ENCODE measurements at places on chromosomes 1 and 21.

- no peak for DNase-seq
Observed at GRCh38 chr1:156822680-156823079, 6.0 kb upstream of the SH2D2A start.

DNA sequence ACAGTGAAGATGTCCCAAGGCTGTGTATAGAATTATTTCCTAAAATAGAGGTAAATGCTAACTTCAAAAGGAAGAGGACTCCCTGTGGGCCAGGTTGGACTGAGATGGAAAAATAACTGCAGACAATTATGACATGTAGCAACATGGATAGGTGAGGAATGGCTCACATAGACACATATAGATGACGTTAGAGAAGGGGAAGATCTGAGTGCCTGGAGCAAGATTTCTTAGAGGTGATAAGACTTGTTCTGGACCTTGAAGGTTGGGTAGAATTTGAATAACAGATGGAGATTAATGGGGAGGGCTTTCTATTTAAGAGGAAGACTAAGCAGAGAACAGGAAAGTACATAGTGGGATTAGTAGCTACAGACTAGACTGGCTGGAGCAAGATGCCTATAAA is 76.9 kb downstream of the C1orf21 start:
- no peak for DNase-seq

DNA sequence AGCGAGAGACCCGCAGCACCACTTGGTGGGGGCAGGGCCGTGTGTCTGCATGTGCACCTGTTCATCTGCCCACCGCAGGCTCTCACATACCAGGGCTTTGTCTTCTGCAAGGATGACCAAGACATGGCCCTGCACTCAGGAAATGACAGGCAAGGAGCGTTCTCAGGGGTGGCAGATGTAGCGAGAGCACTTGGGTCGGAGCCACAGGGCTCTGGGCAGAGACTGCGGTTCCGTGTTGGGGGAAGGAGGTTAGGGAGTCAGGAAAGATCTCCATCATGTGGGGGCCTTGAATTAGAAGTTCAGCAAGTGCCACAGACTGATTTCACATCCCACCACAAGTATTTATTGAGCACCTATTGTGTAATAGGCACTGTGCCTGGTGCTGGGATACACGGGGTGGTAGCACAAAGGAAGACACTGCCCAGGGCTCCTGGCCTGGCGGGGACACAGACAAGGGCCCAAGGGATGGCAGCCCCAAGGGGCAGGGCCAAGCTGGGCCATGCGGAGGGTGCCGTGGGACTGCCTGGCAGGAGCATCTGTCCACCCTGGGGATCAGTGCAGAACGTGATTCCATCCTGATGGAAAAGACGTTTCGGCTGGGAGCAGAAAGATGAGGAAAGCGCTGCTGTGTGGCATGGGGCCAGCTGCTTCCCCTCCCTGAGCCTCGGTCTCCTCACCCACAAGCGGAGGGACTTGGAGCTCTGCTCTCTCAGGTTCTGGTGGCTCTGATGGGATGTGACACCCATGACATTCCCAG is 11.4 kb upstream of the SPSB1 start:
- DNase-seq, result no peak

DNA sequence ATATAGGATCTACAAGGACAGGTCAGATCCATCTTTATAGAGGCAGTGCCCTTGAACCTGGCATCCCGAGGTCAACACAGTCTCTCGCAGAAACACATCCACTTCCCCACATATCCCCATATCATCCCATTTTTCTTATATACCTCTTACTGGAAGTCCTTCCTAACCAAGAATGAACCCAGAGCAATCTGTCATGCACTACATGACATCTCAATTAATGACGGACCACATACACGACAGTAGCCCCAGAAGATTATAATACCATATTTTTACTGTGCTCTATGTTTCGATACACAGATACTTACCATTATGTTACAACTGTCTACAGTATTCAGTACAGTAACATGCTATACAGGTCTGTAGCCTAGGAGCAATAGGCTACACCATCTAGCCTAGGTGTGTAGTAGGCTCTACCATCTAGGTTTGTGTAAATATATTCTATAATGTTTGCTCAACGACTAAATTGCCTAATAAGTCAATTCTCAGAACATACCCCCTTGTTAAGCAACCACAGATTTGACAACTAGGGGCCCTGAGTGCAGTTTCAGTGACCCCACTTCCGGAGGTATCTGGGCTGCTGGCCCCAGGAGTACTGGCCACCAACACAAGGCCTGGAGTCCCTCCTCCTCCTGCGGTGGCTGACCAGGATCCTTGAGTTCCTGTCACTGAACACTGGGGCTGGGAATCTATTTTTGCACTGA is 28.1 kb downstream of the PTPN14 start:
- no peak for DNase-seq

- peak; percentile 68 for DNase-seq
Observed at GRCh38 chr1:204453141-204453772, 41.3 kb downstream of the PIK3C2B start.

DNA sequence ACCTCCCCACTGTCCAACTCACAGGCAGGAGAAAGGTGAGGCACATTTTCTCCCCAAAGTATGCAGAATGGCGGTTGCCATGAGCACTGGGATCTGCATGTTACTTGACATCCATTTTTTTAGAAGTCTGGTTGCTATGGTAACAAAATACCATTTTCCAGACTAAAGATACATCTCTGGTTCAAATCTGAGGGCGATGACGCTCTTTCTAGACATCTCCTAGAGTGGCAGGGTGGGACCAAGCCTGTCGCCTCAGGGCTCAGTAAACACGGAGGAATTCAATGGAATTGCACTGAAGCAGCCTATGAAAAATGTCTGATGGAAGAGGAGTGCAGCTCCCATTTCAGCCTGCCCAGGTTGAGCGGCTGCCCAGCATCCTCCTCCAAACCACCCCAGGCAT is 21.5 kb upstream of the FAM43B start:
- no peak for DNase-seq

DNA sequence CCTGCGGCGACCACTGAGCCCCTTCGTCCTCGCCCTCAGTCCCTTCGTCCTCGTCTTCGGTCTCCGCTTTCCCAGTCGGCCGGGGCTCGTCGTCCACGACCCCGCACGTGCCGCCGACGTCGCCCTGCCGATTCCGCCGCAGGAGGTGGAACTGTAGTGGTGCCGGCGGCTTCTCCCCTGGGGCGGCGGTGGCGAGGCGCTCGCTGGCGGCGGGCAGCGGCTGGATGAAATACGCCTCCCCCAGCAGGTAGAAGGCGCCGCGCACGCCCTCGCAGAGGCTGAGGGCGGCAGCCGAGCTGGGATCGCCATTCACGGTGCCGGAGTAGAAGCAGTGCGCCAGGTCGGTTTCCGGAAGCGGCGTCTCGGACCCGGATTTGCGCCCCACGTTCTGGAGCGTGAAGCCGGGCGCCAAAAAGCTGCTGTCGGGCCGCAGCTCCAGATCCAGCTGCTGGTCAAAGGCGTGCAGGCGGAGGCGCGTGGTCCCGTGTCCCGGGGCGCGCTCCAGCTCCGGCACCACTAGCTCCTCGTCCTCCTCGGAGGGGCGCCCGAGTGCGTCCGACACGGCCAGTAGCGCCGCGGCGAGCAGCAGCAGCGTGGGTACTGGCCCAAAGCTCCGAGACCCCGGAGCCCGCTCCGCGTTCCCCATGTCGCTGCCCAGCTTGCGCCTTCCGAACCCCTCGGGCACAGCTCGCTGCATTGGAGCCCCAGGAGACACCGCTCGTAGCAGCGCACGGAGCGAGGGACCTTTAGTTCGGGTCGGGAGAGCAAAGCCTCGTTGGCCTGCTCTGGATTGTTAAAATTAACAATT is 747 bp downstream of the ADAMTS1 start:
- DNase-seq, result peak; percentile 54

DNA sequence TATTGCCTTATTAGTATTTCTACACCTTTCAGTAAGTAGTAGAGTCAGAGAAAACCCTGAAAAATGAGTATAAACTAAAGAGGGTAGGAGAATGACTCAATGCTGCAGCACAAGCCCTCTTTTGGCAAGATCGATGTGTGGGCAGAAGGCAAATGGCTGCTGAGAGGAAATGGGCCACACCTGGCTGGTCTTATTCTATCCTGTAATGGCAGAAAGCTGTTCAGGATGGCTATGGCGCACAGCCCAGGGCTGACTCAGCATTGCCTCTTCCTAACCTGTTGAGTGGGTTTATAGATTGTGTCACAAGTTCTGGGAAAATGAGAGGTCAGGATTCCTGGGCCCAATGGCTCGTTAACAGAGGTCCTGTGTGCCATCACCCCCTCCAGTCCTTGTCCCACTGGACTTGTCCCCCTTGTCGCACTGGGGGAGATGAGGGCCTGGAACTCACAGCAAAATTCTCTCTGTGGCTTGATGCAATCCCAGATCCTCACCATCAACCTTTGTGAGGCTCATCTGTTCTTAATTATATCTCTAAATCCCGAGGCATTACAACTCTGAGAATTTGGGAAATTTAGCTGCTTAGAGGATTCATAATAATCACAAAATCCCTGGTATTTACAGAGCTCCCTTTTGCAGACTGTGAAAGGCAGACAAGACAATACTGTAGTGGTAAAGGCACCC is 13.2 kb downstream of the HMGB4 start:
- no peak for DNase-seq

DNA sequence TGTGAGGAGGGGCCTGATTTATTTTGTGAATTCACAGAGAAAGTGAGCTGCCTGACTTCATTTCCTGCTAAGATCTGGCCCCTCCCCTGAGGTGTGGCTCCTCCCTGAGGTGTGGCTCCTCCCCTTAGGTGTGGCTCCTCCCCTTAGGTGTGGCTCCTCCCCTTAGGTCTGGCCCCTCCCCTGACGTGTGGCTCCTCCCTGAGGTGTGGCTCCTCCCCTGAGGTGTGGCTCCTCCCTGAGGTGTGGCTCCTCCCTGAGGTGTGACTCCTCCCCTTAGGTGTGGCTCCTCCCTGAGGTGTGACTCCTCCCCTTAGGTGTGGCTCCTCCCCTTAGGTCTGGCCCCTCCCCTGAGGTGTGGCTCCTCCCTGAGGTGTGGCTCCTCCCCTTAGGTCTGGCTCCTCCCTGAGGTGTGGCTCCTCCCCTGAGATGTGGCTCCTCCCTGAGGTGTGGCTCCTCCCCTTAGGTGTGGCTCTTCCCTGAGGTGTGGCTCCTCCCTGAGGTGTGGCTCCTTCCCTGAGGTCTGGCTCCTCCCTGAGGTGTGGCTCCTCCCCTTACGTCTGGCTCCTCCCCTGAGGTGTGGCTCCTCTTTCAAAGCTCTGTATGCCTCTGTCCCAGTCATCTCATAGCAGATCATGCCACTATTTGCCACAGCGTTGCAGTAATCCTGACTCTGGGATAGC is 26.9 kb upstream of the LRRC3 start:
- no peak for DNase-seq

DNA sequence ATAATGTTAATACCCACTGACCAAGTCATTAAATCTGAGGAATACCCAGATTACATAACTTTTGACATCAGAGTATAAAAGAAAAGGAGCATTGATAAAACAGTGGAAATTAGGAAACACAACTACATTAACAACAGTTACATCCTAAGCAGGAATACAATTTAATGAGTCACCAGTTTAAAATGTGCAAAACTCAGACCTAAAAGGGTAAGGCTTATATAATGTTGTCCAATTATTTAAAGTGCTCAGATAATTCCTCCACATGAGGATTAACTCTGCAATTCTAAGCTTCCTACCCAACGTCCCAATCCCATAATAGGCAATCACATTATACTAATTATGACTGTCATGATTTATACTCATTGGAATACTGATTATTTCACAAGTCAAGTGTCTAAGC is 50.5 kb downstream of the ABL2 start:
- DNase-seq, result peak; percentile 19

GRCh38 chr1:11051781-11052511 is 4.9 kb upstream of the MASP2 start:
- peak; percentile 37 for DNase-seq

- no peak for DNase-seq
Observed at GRCh38 chr1:61637470-61637869, 87.5 kb downstream of the TM2D1 start.

DNA sequence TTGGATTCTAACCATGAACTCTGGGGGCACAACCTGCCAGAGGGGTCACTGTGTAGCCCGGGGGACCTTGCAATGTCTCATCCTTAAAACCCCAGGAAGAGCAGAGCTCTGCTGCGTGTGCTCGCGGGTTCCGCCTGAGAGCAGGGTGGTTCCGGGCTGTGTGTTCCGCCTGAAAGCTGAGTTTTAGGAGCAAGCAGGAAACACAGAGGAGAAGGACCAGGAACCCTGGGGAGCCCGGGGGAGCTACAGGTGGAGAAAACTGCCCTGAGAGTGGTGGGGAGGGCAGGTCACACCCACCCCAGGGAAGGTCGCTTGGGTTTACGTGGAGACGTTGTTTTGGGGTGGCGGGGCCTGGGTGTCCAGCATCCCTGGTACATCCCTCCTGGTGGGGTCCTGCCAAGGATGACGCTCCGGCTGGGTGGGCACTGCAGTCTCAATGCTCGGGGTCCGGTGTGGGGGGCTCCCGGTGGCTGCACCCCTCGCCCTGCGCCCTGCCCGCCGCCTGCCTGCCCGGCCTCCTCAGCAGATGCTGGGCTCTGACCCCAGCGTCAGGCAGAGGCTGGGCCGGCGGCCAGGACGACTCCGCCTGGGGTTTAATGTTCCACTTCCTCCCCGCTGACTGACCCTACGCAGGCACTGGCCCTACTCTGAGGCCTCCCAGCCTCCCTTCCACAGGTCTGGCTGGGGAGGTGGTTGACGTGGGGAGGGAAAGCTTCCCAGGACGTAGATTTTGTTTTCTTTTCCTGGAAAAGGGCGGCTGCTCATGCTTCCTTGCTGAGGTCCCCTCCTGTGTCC is 17.3 kb upstream of the C1orf159 start:
- peak; percentile 31 for DNase-seq

DNA sequence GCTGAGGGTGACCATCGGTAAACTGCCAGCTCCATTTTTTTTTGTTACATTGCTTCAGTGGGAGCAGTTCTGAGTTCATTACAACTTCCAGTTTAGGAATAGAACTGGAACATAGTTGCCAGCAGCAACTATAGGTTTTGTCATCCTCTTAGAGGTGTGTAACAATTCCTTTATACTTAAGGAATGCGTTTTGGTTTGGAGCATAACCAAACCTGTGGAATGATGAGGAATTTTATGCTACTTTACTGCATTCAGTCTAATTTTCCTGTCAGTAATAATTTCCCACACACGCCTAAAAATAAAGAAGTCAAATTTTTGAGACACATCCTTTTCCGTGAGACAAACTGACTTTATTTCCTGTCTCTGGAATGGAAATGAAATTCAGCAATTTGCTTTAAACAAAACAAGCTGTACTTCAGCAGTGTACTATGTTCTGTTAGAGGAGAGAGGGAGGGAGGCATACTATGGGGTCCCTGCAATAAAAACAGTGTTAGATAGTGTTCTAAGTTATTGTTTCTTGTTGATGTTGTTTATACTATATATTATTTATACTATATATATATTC is 4.8 kb upstream of the AMPD1 start:
- peak; percentile 17 for DNase-seq

Measured in lung microvascular endothelial cell (primary cell).